ENCODE measurements at places on chromosomes 3 and 15.

GRCh38 chr3:134373271-134374104 lies 759 bp downstream of the AMOTL2 start:
- DNase-seq = no peak

- no peak for DNase-seq
Observed at GRCh38 chr3:161744366-161744765, 247.8 kb downstream of the OTOL1 start.

DNA sequence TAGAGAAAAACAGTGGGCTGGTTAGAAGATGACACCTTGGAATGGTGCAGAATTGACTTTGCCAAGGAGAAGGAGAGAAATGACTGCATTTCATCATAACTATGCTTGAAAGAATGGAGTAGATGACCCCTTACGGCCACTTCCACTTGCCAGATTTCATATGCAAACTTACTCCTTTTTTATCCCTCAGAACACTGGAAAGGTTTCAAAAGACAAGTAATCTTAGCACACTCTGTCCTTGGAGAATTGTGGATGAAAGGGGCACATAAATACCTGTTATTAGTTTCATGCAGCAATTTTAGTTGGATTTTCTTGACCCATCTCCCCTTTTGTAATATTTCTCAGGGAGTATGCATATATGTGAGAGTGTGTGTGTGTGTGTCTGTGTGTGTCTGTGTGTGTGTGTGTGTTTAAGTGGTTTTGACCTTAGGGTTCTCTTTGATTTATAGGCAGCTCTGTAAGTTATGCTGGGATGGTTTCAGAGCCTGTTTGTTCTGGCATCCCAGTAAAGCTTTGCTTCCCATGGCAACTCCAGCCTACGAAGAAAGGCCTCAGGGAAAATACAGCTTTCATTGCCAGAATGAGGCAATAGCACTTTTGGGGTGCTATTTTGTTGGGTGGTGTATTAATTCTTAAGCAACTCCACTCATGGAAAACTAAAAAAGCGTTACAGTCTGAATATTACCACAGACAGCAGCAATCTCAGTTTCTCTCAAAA lies 122.2 kb upstream of the TP63 start:
- DNase-seq = no peak

DNA sequence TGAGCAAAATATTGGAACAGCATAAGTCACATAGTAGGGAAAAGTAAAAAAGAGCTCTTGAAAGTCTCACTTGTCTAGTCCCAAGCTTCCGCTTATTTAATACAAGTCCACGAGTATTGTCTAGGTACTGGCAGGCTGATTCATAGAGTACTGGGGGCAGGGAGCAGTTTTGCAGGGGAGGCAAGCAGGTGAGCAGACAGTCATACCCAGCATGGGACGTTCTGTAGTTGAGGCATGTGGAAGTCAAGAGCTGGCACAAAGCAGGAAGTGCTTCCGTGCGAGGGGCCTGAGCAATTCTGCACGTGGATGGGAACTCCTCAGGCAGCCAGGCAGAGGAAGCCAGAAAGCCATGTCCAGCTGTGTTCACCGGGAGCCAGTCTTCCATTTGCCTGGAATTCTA lies 287.6 kb downstream of the EPHB1 start:
- DNase-seq = no peak

DNA sequence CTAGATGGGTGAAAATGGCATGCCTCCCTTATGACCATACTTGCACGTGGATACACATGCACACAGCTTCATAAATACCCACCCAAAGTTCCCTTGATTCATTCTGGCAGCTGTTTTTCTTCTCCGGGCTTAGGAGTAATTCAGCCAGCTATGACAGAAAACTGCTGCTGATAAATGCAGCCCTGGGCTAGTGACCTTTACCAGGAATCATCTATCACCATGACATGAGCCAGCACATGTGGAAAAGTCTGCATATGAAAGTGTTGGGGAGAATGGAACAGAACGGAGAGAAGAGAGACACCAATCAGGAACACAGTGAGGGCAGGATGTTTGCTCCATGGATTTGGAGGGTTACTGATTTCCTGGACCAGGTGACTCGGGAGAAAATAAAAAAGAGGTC lies 706.3 kb downstream of the PDCD6IP start:
- DNase-seq = no peak

DNA sequence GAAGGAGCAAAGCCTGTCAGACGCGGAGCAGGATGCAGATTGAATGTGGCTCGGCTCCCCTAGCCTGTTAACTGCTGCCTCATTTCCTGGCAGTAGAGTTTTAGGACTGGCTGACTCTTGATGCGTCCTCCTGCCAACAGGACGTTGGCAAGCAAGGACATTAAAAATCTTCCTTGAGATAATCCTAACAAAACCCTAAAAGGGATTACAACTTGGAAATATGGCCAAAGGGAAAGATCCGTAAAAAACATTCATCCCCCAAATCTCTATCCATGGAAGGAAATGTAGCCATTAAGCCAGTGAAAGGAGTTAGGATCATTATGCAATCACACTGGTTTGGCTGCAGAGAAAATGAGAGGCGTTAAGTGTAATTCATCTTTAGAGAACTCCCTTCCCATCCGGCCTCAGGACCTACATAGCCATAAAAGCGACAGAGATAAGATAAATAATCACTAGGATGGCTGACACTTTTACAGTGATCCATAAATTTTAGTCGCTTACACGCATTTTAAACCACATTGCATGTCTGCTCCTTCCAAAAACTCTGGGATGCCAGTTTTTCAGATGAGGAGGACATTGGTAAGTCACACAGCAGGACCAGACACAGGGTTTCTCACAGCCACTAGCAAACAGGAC lies 44.5 kb upstream of the C3orf80 start:
- DNase-seq = no peak

DNA sequence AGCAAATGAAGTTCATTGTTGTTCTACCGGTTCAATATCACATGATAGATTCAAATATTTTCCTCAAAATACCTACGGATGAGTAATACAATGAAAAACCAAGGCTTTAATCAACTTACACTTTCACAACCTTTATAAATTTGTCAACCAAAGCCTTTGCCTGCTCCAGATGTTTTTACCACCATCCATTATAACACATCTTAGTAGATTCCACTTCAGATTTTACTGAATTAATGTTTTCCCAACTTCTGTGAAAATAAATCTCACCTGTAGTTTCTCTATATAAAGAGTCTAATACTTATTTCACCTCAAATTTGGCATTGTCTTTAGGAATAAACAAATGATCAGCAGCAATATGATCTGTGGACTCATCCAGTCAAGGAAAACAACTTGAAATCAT lies 131.1 kb downstream of the ZNF280D start:
- no peak for DNase-seq

DNA sequence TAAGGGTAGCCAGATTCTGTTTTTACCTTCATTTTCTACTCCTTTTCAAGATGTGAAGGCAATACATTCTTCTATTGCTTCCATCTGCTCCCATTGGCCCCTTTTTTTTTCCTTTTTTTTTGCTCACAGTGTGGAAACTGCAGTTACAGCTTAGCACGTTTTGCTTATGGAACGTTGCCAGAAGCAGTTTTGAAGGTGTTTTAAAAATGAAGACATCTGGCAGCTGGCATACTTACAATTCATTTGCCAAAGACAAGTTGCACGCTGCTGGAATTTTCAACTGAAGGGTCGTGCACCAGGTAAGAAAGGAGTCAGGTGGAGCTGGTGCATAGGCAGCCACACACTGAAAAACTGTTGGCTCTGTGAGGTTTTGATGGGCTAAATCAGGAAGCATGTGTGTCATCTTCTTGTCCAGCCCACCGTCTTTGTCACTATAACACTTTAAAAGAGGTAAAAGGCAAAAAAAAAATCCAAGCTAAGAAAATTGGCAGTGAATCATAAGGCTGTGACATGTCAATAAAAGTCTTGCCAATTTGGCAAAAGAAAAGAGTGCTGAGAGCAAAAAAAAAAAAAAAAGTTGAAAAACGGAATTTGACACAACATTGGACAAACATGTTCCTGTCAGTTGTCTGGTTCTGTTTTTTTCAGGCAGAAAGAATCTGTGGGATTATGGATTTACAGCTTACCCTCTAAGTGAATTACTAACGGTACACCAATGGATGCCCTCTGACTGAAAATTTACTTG lies 225.4 kb upstream of the SOX2 start:
- no peak for DNase-seq

DNA sequence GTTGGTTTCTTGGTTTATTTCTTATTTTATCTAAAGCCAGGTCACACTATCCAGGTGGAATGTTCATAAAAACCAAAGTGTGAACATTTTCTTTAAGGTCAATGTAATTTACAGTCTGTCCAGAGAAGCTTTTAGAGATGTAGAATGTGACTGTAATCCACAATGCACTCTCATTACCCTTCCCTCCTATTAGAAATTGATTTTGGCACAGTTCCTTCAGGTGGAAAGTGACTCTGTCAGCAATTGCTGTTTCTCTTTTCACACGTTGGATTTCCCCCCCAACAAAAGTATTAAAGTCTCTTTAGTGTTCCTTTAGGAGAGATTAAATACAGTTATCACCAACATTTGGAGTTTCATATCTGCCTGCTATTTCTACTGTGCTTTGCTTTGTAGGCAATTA lies 31.6 kb upstream of the COPB2 start:
- no peak for DNase-seq

DNA sequence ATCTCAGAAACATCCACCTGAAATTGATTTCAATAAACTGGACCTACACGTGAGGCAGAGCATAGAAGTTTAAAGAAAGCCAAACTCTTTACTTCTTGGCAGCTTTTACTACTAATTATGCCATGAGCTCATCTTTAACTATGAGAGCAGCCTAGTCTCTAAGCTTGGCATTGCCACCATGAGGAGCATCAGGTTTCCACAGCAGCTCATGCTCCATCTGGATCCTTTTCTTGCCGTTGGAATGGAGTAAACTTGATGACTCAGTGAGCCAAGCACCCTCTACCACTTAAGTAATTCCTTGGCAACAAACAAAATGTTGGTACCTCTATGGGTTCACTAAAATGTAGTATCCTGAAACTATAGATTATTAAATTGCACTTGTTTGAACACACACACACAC lies 583.2 kb downstream of the EPHA3 start:
- no peak for DNase-seq

- no peak for DNase-seq
Observed at GRCh38 chr15:46618984-46619383, 984.2 kb downstream of the SQOR start.

DNA sequence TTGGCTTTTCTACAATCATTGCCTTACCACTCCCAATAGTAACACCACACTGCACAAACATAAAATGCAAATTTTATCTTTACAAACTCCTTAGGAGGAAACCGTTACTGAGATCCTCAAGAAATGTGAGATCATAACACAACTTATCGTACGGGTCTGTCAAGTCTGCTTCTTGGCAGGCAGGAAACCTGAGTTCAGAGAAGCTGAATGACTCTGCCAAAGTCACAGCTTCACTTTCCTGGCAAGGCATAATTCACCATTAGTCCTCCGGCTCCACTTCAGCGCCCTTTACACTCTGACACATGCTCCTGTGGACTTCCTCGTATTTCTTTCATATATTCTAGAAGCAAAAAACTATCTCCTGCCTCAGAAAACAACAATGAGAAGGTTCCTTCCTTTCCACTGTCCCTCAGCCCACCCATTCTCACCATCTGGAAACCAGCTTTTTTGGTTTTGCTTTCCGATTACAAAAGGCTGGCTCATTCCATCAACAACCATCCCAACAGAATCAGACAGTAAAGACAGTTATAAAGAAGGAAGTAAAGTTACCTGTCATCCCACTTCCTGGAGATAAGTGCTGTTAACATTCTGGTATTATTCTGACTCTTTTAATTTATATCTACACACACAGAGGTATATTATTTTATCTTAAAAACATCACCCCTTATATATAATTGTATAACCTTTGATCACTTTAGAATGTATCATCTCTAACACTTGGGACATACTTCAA lies 223.4 kb downstream of the STT3B start:
- DNase-seq = no peak

- no peak for DNase-seq
Observed at GRCh38 chr3:172129850-172130716, 90.7 kb downstream of the FNDC3B start.

- DNase-seq = no peak
Observed at GRCh38 chr15:25597571-25597970, 158.7 kb upstream of the UBE3A start.

DNA sequence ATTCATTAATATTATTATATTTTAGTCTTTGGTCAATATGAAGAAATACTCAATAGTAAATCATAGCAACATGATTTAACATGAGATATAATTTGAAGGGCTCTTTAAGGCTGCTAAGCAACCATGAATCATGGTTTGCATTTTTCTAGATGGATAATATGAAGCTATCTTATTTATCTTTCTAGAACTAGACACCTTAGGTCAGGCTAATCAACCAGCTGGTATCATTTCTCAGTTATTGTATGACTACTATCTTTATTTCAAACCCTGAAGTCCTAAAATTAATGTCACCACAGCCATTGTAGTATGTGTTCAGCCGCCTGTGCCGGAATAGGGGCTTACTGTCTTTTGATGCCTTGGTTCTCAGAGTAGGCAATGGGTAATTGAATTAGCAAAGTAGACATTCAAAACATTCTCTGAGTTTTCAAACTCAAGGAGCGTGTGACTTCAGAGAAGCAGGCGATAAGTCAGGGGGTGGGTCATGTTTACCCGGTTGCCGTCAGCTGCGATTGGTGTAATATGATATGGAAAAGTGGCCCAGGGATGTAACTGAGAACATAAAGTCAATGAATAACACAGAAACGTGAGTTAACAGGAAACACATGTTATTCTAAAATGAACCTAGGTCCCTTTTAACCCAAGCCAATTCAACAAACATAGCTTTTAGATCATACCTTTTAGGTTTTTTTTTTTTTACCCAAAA lies 93.4 kb upstream of the CTDSPL start:
- no peak for DNase-seq

- DNase-seq = no peak
Observed at GRCh38 chr3:126394179-126394976, at the start of gene CFAP100. CFAP100 (plus strand) TSS chr3:126394909; CDS start chr3:126396001, 1,092 bp downstream.
